ENCODE measurements at places on chromosomes 16 and 17.

DNA sequence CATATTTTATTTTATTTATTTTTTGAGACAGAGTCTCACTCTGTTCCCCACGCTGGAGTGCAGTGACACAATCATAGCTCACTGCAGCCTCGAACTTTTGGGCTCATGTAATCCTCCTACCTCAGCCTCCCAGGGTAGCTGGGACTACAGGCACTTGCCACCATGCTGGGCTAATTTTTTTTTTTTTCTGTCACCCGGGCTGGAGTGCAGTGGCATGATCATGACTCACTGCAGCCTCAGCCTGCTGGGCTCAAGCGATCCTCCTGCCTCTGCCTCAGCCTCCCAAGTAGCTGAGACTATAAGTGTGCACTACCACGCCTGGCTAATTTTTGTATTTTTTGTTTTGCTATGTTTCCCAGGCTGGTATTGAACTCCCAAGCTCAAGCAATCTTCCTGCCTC is 17.1 kb downstream of the UNC45B start:
- no peak for DNase-seq

DNA sequence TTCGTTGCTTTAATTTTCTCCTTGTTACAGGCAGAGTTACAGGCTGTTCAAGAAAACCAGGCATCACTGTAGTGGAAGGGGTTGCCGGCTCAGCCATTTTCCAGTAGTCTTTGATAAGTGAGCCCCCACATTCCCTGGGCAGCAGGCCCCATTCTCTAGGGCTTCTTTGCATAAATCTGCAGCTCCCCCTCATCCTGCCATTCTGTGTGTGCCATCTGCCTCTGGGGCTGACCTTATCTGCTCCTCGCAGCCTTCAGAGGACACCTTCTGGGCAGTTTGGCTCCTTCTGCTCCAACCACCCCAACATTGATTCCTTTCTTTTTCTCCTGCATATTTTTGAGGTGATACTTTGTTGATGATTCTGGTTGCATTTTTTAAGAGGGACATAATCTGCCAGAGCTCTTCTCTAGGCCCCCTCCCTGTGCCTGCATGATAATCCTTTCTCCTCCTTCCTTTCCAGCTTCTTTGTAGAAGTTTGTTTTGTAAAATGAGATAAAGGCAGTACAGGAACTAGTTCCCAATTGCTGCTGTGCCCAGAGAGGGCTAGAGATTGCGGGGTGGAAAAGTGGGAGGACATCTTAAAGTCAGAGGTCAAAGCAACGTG is 17.1 kb downstream of the RND2 start:
- no peak for DNase-seq

DNA sequence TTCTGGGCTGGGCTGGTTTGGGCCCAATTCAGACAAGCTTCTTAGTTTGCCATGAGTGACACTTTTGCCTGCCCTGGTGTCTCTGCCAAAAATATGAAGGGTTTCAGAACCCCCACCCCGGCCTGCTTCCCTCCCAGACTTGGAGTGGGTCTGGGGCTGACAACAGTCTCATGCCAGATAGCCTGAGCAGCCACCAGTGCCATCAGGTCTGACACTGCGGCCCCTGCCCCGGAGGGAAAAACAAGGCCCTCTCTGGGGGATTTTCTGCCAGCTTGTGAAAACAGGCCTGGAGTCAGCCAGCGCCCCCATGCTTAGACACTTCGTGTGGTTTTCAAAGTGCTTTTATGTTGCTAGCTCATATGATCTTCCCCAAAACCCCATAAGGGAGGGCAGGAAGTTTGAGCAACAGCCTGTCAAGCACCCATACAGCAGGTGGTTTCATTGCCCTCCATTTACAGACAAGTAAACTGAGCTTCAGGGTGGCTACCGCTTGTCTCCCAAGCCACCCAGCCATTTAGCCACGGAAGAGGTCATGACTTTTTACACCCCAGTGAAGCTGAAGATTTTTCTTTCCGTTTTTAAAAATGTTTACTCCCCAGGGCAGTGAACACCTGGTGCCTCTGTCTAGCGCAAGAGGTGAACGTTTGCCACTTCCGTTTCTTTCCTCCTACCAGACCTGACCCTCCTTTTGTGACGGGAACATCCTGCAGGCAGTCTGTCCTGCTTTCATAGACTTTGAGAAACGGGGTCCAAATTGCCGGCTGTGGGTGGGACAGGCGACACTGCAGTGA is 300.6 kb downstream of the SEC14L1 start:
- DNase-seq = no peak

- no peak for DNase-seq
These were observed 403 bp upstream of the KRTAP3-1 start for GRCh38 chr17:41009301-41009760.

DNA sequence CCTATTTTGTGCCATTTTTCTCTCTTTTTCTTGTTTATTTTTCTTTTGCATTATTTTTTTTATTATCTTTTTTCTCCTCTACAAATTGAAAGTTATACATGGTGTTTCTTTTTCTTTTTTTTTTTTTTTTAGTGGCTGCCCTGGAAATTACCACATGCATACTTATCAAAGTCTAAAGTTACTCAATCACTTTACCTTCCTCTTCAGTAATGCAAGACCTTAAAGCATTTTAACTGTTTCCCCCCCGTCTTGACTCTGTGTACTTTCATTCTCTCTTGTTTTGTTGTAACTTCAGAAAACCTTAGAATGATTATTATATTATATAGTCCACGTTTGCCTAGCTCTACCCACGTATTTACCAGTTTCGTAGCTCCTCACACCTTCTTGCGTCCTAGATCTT is 33.3 kb upstream of the SMPD3 start:
- no peak for DNase-seq

DNA sequence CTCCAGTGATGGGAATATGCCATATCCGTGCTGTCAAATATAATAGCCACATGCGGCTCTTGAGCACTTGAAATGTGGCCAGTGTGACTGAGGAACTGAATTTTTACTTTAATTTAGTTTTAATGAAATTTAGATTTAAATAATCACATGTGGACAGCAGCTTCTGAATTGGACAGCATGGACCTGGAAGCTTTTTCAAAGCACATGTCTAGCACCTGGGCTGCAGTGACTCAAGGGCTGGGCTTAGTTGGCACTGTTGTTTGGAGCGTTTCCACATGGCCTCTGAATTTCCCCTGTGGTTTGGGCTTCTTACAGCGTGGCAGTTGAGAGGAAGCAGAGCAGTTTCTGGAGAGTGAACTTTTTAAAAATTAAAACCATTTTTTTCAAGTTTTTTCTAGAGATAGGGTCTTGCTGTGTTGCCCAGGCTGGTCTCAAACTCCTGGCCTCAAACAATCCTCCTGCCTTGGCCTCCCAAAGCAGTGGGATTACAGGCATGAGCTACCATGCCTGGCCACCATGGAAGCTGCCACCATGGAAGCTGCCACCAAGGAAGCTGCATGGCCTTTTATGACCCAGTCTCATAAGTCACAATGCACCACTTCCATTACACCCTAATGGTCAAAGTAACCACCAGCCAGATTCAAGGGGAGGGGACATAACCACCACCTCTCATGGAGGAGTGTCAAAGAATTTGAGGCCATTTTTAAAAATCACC is 6.7 kb upstream of the TOB1 start:
- no peak for DNase-seq

GRCh38 chr17:3944485-3945388 is 19.5 kb downstream of the ATP2A3 start:
- DNase-seq = no peak

Measured in renal cortex interstitium (tissue), 15 donors.